ENCODE measurements at places on chromosomes 5 and 9. TPM values are rescaled to one million over a fixed set of nuclear protein-coding genes. Genes with fewer than 3 reads are reported as not detected.

- no peak for DNase-seq
Observed at GRCh38 chr9:84228130-84228720, 112.3 kb downstream of the SLC28A3 start.

DNA sequence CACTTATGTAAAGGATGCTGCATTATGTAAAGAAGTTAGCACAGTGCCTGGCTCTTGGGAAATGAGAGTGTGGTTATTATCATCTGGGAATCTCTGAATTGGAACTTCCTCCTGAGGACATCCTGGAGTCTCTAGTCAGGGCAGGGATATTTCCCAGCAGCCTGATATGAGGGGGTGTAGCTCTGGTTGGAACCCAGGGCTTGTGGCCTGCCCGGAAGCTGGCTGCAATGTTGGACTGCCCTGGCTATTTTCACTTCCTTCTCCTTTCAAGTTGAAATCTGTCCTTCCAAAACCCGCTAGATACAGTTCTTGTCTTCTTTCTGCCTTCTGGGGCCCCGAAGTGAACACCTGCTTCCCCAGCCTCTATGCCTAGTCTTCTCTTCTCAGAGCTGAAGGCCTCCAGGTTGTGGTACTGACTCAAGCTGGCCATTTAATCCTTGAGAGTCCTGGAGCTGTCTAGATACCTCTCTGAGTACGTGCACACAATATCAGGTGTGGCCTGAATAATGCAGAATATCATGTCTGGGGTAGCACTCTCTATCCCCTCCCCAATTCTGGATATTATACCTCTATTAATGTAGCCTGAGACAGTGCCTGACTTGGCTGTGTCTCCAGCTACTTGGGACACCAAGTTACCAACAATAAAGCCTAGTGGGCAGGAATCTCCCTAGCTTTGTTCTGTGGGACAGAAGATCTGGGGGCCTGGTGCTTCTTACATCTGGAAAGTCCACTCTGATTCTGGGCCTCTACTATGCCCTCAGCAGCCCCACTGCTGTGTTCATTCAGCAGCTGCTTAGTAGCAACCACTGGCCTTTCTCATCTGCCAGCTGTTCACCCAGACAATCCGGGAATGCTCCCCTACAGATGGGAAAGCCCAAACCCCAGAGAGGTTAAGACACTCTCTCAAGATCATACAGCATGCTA, 45.0 kb downstream of the SLC6A7 start:
- peak; percentile 13 for DNase-seq

GRCh38 chr9:69980041-69980440, 63.6 kb upstream of the MAMDC2 start:
- DNase-seq, result no peak

DNA sequence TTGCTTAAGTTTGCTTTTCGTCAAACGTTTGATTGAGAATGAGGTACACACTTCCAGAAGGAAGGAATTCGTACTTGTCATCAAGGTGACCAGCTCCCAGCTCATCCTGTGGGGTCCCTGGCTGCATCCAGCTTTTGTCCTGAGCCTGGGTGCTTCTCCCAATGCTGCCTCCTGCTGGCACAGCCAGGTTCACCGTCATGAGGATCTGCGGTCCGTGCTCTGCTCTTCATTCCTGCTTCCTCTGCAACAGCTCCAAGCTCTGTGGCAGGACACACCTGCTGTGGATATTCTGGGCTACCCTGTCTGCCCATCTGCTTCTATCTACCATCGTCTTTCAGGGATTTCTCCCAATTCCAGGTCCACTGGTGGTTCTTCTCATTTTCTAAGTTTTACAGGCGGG, 13.3 kb upstream of the UBE2QL1 start:
- peak; percentile 6 for DNase-seq

- no peak for DNase-seq
Observed at GRCh38 chr5:93250424-93250823, 330.6 kb downstream of the NR2F1-AS1 start.

- no peak for DNase-seq
Observed at GRCh38 chr5:50712479-50712878, 46.0 kb downstream of the PARP8 start.

The MZB1 gene
- total RNA-seq, result 819 TPM

GRCh38 chr5:93894601-93895354, 153.4 kb upstream of the POU5F2 start:
- DNase-seq, result no peak

GRCh38 chr9:83544002-83544698, 5.9 kb upstream of the FRMD3 start:
- DNase-seq, result peak; percentile 53

- no peak for DNase-seq
Observed at GRCh38 chr9:34291023-34291422, 38.0 kb downstream of the KIF24 start.

DNA sequence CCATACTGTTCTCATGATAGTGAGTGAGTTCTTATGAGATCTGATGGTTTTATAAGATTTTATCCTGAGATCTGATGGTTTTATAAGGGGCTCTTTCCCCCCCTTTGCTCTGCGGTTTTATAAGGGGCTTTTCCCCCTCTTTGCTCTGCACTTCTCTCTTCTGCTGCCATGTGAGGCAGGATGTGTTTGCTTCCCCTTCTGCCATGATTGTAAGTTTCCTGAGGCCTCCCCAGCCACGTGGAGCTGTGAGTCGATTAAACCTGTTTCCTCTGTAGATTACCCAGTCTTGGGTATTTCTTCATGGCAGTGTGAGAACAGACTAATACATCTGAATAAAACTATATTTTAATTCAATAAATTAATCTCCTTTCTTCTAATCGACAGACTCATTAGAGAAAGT, 64.9 kb upstream of the ZSWIM6 start:
- no peak for DNase-seq

- DNase-seq, result no peak
Observed at GRCh38 chr9:131774636-131775035, 34.8 kb upstream of the RAPGEF1 start.

- no peak for DNase-seq
Observed at GRCh38 chr9:27203783-27204182, 93.2 kb downstream of the EQTN start.

- no peak for DNase-seq
Observed at GRCh38 chr5:36726767-36727166, 120.4 kb downstream of the SLC1A3 start.

The DIPK1B gene
- 0.74 TPM for total RNA-seq

GRCh38 chr9:76490249-76490990, 31.4 kb downstream of the GCNT1 start:
- no peak for DNase-seq

GRCh38 chr5:64693636-64694035, 3.3 kb downstream of the SHISAL2B start:
- DNase-seq, result no peak

The POU5F2 gene
- 1.5 TPM for total RNA-seq

The CLIC3 gene
- total RNA-seq, result not detected

The HK3 gene
- not detected for total RNA-seq

DNA sequence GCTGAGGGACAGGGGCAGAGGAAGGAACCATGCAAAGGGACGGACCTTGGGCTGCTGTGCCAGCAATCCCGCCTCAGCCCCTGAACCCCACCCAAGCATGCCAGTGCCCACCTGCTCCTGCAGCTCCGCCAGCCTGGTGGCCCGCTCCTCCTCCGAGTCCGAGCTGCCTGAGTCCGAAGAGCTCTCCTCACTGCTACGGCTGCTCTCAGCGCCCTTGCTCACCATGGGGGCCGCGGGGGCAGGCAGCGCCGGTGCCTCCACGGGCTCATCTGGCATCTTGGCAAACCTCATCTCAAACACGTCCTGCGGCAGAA, 16.3 kb downstream of the BRD3OS start:
- no peak for DNase-seq

The PTPA gene
- 95.8 TPM for total RNA-seq

GRCh38 chr5:123611406-123611709, 99.4 kb downstream of the CSNK1G3 start:
- no peak for DNase-seq

DNA sequence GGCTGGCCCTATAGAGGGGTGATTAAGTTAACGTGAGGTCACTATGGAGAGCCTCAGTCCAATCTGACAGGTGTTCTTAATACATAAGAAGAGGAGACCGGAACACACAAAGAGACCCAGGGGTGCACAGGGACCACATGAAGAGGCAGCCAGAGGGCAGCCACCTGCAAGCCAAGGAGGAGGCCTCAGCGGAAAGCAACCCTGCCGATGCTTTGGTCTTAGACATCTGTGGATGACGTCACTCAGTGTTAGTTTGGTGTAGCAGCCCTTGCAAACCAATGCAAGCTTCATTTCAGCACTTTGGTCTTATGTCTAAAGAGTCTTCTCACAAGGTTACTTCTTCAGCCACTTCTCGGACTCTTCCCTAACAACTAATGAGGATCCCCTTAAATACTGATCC, 47.6 kb upstream of the GRHPR start:
- DNase-seq, result peak; percentile 99

- DNase-seq, result no peak
Observed at GRCh38 chr9:136209232-136209631, 4.3 kb upstream of the LHX3 start.

The AIF1L gene
- not detected for total RNA-seq

- DNase-seq, result no peak
Observed at GRCh38 chr5:62593331-62593730, 14.7 kb downstream of the LRRC70 start.

DNA sequence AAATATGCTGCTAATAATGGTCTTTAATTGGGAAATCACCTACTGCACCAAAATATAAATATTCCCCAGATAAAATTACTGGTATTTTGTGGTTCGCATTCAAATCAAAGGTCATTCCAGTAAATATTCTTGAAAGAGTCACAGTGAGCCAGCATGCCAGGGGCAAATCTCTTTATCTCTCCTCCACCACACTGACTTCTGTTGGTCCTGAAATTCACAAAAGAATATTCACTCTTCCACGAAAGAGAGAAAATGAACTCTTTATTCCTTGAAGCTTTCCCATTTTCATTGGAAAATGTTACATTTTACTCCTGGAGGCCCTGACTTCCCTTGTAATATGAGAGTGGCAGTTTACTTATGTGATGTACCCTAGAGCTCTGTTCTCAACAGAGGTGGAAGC, 39.7 kb downstream of the ZNF366 start:
- no peak for DNase-seq

The PCDHGA11 gene
- total RNA-seq, result 3.4 TPM

The PTGDS gene
- not detected for total RNA-seq

The IQGAP2 gene
- 50.2 TPM for total RNA-seq

GRCh38 chr9:121638399-121638798, 13.0 kb upstream of the DAB2IP start:
- no peak for DNase-seq

The BTNL3 gene
- total RNA-seq, result not detected

GRCh38 chr9:135080286-135081263, 6.9 kb upstream of the OLFM1 start:
- no peak for DNase-seq

DNA sequence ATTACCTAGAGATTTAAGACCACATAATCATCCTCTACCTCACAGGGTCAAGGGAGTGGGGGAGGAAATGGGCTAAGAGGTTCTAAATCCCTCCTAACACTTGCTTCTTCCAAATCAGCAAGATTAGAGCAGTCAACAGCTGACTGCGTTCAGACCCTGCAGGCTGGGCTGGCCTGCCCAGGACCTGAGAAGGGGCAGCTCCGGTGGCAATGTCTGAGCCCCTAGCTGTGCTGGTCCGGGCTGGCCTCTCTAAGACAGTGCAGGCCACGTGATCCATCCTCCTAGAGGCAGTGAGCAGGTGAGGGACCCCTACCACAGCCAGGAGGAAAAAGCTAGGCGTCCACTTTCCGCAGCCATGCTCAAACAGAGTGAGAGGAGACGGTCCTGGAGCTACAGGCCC, at the start of gene KCNV2:
Gene KCNV2, plus strand, starts transcription at position 126 of the 400 bp plus-strand sequence. Its CDS starts 230 bp downstream, at position 356.
- DNase-seq, result no peak

DNA sequence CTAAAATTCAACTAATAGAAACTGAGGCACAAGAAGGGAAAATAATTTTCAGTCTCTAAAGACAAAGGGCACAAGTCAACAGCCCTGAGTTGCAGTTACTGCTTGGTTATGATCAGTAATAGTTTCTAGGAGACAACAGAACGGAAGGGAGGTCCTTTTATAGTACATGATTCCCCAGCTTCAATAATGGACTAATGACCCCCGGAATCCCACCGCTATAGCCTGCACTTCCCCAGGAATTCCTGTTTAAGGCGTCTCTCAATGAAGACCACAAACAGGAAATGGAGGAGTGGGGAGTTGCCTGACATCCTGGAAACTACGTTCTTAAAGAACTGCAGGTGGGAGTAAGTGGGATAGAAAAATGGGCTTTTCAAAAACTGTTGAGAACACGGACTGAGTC, 60.6 kb downstream of the DIAPH1 start:
- DNase-seq, result no peak

The PCDHGB4 gene
- total RNA-seq, result 6.5 TPM

DNA sequence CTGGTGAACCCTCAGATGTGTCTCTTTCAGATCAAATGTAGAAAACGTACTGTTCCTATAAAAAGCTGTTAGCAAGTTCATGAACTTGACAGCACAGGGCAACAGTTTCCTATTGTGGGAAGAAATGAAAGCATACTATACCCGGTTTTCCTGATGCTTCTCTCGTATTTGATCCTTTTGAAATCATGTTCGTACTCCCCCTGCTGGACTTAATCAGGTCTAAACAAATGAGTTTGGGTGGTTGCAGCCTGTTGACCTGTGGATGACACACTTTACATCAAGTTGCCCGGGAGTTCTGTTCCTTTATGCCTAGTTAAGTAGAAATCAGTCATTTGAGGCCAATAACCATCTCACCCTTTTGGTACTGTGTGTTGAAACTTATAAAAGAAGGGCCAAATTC, 1992.3 kb downstream of the MAT2B start:
- no peak for DNase-seq

DNA sequence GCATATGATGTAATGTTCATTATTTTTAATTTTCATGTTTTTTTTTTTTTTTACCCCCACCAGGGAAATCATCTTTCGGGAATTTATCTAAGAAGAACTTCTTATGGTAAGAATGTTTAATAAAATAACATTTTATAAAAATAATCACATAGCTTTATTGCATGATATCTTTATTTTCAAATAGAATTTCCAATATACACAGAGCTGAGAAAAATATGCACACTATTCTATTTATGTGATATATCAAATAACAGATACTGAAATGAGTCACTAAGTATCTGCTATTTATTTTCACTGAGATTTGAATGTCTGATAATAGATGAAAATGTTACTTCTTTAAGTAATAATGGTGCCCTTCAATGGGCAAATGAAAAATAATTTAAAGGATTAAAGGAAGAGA, 1217.3 kb downstream of the MAT2B start:
- DNase-seq, result no peak

All from OCI-LY7 (cell line).